ENCODE measurements at places on chromosomes 5 and 9.

DNA sequence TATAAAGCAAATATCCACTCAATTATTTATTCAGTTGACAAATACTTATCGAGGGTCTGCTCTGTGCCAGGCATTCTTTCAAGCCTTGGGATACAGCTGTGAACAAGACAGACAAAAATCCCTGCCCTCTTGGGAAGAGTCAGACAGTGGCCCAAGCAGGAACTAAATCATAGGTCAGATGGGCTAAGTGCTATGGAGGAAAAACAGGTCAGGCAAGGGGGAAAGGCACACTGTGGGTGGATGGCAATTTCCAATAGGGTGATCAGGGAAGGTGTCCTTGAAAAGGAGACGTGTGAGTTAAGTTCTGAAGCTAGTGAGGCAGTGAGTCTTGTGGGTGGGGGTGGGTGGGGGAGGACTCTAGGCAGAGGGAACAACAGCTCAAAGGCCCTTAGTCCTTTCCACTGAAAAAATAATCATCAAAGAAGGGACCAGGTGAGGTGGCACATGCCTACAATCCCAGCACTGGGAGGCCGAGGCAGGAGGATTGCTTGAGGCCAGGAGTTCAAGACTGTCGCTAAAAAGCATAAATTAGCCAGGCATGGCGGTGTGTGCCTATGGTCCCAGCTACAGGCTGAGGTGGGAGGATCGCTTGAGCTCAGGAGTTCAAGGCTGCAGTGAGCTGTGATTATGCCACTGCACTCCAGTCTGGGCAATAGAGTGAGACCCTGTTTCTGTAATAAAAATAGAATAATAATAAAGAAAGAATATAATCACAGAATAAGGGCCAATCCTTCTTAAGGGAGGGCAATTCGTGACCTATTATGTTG lies 95.2 kb upstream of the CPEB4 start:
- no peak for DNase-seq

- no peak for DNase-seq
These were observed 637.8 kb upstream of the GRAMD2B start for GRCh38 chr5:125785407-125785806.

DNA sequence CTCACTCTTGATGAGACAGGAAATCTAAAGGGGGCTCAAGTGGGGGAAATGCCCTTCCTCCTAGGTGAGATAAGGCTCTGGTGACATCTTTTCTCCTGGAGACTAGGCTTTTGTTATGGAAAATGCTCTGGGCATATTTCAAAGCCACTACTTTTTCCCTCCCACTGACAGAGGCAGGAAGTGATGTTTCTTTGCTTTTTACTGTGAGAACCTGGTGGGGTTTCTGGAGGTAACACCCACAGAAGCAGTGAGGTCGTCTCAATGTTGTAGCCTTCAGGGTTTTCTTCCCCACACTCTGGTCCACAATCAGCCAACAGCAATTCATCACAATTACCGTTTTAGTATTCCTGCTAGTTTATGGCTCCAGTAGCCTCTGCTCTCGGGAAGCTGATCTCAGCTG lies 41.4 kb upstream of the FAM240B start:
- no peak for DNase-seq

DNA sequence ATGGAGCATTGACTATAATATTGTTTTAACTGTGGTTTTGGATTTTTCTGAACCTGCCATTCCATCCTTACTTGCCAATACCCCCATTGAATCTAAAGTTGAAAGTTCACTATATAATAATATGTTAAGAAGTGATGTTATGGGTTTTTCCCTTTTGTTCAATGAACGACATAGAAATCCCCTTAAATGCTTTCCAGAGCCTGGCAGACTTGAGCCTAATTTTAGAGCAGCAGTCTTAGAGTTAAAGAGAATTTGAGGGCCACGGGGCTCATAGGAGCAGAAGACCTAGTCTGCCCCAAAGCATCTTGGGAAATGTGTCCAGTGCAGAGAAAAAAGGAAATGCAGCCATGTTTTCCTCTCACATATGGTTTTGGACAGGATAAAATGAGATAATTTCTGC lies 146.1 kb upstream of the SLC44A1 start:
- DNase-seq: no peak

GRCh38 chr9:133661846-133662540 lies 25.8 kb downstream of the DBH start:
- DNase-seq: no peak

- no peak for DNase-seq
These were observed 53.2 kb downstream of the ENC1 start for GRCh38 chr5:74587300-74587699.

DNA sequence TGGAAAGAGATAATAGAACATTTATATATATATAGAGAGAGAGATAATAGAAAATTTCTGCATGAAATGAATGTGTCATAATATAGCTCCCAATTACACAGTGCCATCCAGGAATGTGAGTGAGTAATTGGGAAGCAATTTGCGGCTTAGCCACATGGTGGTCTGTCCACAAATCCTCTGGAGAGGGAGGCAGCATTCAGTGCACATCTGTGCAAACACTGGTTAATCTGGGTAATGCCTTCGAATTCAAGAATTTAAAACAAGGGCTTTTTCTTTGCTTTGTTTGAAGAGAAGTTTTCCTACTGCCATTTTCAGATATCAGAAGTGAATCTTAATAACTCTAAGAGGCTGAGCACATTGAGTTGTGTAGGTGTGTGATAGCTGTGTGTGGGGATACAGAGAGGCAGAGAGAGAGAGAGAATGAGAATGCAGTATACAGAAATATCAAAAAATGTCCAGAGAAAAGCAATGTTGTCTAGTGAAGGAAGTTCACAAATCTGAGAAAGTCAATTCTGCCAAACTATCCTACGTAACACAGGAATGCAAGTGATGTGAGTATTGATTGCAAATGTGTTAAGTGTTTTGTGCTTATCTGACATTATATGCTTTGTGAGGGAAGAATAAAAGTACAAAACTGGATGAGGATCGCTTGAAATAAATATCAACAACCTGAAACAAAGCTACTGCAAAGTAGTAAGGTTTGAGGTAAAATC lies 134.6 kb downstream of the EDIL3 start:
- no peak for DNase-seq

GRCh38 chr5:102278231-102278630 lies 17.9 kb downstream of the SLCO4C1 start:
- DNase-seq: no peak

- DNase-seq: no peak
These were observed 317.1 kb downstream of the KCTD16 start for GRCh38 chr5:144487761-144488160.

- DNase-seq: peak; percentile 89
These were observed 12.8 kb upstream of the NDFIP1 start for GRCh38 chr5:142095651-142096330.

DNA sequence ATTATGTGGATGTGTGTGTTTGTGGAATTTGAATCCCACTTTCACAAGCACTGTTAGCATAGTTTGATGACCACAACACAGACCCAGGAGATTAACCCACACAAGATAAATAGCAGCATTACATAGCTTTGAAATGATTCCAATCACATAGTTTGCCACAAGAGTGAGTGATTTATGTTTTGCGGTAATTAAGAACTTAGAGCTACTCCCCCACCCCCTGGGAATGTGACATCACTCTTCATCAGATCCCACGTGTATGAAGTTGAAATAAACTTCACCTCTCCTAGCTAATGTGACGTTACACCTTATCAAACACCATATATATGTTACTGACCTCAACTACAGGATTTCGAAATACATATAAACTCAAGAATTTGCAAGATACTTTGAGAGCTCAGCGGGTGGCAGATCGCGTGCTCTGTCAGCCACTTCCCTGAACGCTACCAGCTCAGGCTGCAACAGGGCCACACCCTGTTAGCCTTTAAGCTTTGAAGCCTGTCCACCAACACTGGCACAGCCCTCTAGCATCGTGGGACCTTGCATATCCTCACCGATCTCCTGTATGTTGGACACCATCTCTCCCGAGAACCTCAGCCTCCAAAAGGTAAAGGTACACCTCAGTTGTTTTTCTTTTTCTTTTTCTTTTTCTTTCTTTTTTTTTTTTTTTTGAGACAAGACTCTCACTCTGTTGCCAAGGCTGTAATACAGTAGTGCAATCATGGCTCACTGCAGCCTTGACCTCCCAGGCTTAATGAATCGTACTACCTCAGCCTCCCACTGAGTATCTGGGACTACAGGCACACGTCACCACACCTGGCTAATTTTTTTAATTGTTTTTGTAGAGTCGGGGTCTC lies 1.7 kb upstream of the AGTPBP1 start:
- peak; percentile 34 for DNase-seq

- DNase-seq: no peak
These were observed 1.6 kb downstream of the PLK2 start for GRCh38 chr5:58458141-58458742.

DNA sequence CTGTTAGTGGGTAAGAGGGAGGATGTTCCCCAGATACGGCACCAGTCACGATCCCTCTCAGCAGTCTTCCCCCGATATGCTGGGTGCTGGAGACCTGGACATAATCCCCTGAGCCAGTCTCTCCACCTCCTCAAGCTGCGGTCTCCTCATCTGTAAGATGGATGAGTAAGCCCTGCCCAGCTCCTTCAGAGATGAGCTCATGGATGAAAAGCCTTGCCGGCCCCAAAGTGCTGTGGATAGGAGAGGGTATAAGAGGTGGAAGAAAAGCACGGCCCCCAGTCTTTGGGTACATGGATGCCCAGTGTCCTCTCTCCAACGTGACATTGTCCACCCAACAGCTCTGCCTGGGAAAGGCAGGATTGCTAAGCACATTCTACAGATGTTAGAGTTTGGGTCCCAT lies 4.5 kb downstream of the CAMK2A start:
- no peak for DNase-seq

- DNase-seq: no peak
These were observed 28.6 kb upstream of the EPB41L4B start for GRCh38 chr9:109349421-109349846.

DNA sequence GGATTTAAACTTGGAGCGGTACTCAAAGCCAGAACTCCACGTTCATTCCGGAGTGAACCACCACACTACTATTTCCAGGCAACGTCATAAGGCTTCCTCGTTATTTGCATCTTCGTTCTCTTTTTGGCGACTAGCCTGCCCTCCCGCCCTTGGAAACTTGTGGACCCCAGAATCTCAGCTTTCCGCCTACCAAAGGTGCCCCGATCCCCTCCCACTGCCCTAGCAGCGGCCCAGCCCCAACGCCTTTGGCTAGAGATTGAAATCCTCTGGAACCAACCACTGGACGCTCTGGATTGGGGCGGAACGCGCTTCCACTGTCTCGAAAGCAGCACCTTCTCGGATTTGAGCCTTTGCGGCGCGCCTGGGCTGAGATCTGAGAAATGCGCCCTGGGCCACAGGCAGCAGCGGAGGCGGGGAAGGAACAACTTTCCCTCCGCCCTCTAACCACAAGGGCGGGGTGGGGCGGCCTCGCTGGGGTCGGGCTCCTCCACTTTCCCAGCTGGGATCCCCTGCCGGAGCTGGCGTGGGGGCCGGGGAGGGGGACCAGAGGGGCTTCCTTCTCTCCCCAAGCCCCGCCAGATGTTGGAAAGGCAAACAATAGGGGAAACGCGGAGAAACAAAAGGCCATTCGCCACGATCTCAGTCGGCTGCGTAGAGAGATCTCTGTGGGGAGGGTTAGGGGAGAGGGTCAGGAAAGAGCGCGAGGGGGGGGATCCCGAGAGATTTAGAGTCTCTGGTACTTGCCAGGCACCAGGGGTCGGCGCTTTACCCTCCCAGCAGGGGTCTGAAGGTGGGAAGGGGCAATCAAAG lies 1.3 kb downstream of the MOB3B start:
- DNase-seq: peak; percentile 51

- DNase-seq: no peak
These were observed 36.7 kb downstream of the ARL15 start for GRCh38 chr5:54273715-54274114.

DNA sequence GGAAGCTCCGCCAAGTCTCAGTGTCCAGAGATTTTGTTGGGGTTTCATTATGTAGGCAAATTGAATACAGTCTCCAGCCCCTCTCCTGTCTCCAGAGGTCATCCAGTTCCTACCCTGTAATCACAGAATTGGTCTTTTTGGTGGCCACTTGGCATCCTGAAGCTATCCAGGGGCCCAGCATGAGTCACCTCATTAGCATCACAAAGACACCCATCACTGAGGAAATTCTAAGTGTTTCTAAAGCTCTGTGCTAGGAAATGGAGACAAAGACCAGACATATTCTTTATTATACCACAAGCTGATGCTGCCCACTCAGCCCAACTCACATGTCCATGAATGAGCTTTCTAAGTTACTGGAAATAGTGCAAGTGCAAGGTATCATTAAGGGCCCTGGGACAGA lies 229.9 kb downstream of the DOCK8 start:
- no peak for DNase-seq

DNA sequence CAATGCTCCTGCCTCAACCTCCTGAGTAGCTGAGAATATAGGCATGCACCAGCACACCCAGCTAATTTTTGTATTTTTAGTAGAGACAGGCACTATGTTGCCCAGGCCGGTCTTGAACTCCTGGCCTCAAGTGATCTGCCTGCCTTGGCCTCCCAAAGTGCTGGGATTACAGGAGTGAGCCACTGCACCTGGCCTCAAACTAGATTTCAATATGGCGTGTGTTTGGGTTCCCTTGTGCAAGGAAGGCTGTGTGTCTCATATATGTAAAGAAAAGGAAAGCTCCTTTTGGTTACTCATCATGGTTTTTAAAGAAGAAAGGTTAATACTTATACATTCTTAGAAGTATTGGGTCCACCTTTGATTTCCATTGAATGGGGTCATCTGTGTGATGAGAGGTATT lies 70.7 kb downstream of the ANKRD33B start:
- no peak for DNase-seq

GRCh38 chr5:83360573-83360972 lies 111.0 kb upstream of the VCAN start:
- DNase-seq: no peak

DNA sequence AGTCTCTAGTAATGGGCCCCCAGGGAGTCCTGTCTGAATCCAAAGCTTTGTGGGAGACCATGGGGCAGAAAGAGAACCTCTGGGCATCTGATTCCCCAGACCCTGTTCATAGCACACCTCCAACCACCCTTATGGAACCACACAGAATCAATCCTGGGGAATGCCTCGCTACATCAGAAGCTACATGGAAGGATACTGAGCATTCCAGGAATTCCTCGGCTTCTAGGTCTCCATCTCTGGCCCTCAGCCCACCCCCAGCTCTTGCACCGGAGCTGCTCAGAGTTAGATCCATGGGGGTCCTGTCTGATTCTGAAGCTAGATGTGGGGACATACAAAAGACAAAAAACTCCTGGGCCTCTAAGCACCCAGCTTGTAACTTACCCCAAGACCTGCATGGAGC lies 28.4 kb downstream of the VCP start:
- no peak for DNase-seq

DNA sequence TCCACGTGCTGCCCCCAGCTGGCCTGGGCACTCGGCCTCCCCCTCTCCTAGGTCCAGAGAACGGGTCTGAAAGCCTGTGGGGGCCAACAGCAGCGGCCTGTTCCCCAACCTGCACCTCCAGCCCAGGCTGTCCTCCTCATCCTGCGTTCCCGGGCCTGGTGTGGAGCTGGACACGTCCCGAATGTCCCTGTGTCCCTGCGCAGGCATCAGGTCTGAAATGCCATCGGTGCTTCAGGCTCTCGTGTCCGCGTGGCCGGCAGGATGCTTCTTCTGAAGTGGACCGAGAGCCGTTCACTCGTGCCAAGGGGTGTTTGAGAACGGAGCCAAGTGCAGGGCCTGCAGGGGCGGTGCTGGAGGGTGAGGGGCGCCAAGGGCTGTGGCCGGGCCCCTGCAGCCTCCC lies 24.7 kb upstream of the UBAC1 start:
- no peak for DNase-seq
